Stimulated activated CD8-positive, alpha-beta memory T cell treated with anti-CD3 and anti-CD28 coated beads, Interleukin-4, amount 100 ng/mL, for 1 hour (primary cell): ENCODE measurements at places on chromosomes 4 and X.

GRCh38 chr4:133812954-133813353, 388.6 kb downstream of the PABPC4L start:
- DNase-seq, result no peak

GRCh38 chrX:119887721-119888425, 7.8 kb upstream of the AKAP14 start:
- no peak for DNase-seq

- no peak for DNase-seq
Measured at GRCh38 chr4:173243917-173244658, 75.5 kb downstream of the GALNT7 start.

GRCh38 chrX:40145001-40145922, 47.5 kb upstream of the BCOR start:
- DNase-seq, result no peak

DNA sequence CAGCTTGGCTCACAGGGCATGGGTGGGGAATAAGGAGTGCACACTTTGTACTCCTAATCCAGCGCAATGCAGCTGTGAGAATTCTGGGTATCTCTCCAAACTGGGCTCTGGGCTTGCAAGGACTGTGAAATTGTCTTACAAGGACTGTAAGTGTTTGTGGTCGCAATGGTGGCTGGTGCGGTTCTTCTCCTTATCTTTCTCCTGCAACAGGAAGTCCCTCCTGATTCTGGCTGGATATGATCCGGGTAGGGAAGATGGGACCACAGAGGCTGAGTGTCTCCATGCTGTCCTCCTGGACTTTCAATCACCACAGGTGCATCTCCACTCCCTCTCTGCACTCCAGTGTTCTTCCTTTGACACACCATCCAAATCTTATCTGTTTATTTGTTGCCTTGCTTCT, 55.7 kb upstream of the GYPE start:
- DNase-seq, result no peak

GRCh38 chr4:149370002-149370401, 445.6 kb downstream of the IQCM start:
- no peak for DNase-seq

GRCh38 chrX:111823128-111823527, 52.9 kb upstream of the TRPC5OS start:
- no peak for DNase-seq

- no peak for DNase-seq
Measured at GRCh38 chrX:24526616-24527015, 61.5 kb downstream of the PDK3 start.

- DNase-seq, result no peak
Measured at GRCh38 chrX:111779582-111779981, 96.4 kb upstream of the TRPC5OS start.

DNA sequence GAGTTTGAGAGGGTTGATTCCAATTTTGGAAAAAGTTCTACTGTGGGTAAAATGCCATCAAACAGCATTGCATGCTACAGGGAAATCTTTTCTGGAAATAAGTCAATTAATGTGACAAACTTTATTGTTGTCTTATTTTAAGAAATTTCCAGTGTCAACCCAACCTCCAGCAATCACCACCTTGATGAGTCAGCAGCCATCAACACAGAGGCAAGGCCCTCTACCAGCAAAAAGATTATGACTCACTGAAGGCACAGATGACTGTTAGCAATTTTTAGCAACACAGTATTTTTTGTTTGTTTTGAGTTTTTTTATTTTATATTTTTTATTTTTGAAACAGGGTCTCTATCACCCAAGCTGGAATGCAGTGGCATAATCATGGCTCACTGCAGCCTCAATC, 165.4 kb upstream of the C1QTNF7 start:
- DNase-seq, result no peak

GRCh38 chr4:8079916-8080753, 78.5 kb downstream of the ABLIM2 start:
- DNase-seq, result no peak

GRCh38 chrX:40148385-40149285, 50.9 kb upstream of the BCOR start:
- DNase-seq, result no peak

GRCh38 chr4:185203486-185204237, at the start of gene CFAP97:
Gene CFAP97 (minus strand): TSS chr4:185204000. CDS start chr4:185191196, 12,804 bp downstream.
- peak; percentile 65 for DNase-seq

DNA sequence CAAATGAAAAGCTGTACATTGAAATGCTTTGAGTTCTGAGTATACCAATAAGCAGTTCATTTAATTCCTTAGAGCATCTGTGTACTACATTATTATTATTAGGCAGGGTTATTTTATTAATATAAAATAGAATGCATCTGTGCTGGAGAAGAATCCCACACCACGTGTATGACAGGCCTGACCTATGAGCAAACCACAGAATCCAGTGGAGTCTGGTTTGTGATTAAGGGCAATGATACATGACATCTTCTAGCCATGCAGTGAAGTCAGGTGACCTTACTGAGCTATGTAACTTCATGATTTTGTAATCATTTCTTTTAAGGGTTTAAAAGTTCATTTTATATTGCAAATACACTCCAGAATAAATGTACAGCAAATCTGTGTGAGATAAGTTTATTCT, 1165.0 kb upstream of the TENM3 start:
- DNase-seq, result no peak

GRCh38 chrX:47191806-47192401, 1.7 kb upstream of the UBA1 start:
- no peak for DNase-seq

- DNase-seq, result no peak
Measured at GRCh38 chrX:154979629-154980028, 42.9 kb downstream of the F8 start.

- peak; percentile 31 for DNase-seq
Measured at GRCh38 chrX:48540028-48540375, 488 bp downstream of the TBC1D25 start.

GRCh38 chr4:67910585-67910905, 26.7 kb upstream of the TMPRSS11D start:
- no peak for DNase-seq

- no peak for DNase-seq
Measured at GRCh38 chr4:78454016-78454415, 97.6 kb upstream of the ANXA3 start.

DNA sequence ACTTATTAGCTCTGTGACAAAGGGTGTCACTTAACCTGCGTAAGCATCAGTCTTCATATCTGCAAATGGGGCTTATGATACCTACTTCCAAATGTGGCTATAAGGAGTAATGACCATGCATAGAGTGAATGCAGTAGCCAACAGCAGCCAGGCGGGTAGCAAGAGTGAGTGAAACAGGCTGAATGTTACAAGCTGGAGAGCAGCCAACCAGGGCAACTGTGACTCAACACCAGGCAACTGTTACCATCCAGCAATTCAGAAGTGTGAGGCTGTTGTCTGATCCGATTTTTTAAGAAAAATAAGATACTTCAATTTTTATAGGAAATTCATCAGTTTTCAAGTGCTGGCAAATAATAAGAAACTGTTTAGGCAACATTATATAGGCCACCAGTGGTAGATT, 270.2 kb upstream of the TAPT1 start:
- DNase-seq, result no peak

- no peak for DNase-seq
Measured at GRCh38 chr4:93764639-93765246, 63.8 kb upstream of the ATOH1 start.

GRCh38 chr4:74897386-74897785, 35.5 kb upstream of the PARM1 start:
- no peak for DNase-seq

- DNase-seq, result no peak
Measured at GRCh38 chr4:148514041-148514440, 71.8 kb upstream of the NR3C2 start.

- no peak for DNase-seq
Measured at GRCh38 chrX:128781506-128781905, 729.3 kb upstream of the ACTRT1 start.

GRCh38 chrX:46978341-46979291, 66.4 kb downstream of the JADE3 start:
- DNase-seq, result peak; percentile 28

DNA sequence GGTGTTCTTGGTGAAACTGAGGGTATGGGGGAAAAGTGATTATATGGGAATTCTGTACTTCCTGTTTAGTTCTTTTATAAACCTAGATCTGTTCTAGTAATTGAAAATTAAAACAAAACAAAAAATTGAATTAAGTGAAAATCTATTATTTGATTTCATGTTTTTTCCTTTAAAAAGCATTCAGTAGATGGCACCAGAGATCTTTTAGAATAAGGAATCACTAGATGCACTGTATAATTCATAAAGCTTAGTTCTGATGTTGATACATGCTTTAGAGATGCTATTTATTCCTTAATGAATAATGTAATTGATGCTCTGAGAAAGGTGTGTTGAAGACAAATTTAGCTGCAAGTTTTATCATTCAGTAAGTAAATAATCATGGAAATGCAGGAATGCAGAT, 87.3 kb downstream of the LCORL start:
- DNase-seq, result no peak

GRCh38 chr4:158578476-158578875, 56.8 kb downstream of the RXFP1 start:
- DNase-seq, result no peak

DNA sequence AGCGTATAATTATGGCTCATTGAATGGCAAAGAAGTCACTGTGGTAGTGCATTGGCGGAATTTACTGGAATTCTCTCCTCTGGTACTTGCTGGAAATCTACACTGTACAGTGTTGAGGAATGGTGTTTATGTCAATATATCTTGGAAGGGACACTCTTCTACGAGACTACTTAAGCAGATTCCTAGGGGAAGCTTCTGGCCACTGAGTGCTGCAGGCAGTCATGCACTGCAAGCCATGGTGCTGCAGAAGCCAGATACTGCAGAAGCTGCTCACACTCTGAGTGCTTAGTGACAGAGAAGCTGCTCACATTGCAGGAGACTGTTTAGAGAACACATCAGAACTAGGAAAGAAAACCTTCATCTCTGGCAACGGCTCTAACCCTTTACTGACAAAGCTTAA, 725.0 kb downstream of the CCSER1 start:
- DNase-seq, result no peak

- DNase-seq, result no peak
Measured at GRCh38 chrX:121000589-121000988, 15.0 kb upstream of the CT47A1 start.

- no peak for DNase-seq
Measured at GRCh38 chr4:119750771-119751170, 122.2 kb upstream of the PDE5A start.

DNA sequence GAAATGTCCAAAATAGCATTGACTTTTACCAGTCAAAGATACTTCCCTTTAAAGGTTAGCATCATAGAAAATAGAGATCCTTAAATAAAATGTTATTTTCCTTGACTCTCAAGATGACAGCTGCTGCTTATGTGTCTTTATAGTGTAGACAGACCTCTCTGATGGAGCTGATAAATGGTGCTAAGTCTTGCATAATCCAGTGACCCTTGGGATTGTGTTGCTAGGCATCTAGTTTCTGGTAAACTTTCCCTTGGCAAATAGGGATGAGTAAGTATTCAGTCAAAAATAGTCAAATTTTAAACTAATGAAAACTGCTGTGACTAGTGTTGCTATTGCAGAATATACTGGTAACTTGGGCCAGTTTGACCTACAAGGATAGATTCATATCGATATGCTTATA, 53.6 kb downstream of the MBNL3 start:
- DNase-seq, result no peak

- DNase-seq, result no peak
Measured at GRCh38 chr4:184238072-184238745, 20.5 kb upstream of the ENPP6 start.

DNA sequence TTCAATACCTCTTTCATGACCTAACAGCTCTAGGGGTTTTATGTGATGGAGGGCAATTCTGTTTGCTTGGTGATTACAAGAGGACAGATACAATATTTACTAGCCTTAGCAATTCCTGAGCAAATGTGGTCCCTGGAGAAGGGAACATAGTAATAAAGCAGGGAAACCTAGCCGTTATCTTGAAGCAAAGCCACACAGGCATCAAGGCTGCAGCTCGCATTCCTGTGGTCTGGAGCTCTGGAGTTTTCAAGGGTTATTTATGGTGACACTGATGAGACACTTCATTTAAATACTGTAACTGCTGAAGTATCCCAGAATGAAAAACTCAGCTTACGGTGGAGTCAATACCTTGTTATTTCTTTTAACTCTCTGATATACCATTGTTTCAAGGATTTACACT, 66.8 kb downstream of the AFF2 start:
- DNase-seq, result no peak

GRCh38 chr4:12770351-12770750, 713.8 kb downstream of the RAB28 start:
- no peak for DNase-seq

- no peak for DNase-seq
Measured at GRCh38 chr4:25370242-25370641, 6.8 kb upstream of the ANAPC4 start.

- no peak for DNase-seq
Measured at GRCh38 chr4:7853271-7853670, 86.4 kb downstream of the AFAP1 start.

GRCh38 chr4:150546286-150546685, 35.7 kb upstream of the MAB21L2 start:
- no peak for DNase-seq

DNA sequence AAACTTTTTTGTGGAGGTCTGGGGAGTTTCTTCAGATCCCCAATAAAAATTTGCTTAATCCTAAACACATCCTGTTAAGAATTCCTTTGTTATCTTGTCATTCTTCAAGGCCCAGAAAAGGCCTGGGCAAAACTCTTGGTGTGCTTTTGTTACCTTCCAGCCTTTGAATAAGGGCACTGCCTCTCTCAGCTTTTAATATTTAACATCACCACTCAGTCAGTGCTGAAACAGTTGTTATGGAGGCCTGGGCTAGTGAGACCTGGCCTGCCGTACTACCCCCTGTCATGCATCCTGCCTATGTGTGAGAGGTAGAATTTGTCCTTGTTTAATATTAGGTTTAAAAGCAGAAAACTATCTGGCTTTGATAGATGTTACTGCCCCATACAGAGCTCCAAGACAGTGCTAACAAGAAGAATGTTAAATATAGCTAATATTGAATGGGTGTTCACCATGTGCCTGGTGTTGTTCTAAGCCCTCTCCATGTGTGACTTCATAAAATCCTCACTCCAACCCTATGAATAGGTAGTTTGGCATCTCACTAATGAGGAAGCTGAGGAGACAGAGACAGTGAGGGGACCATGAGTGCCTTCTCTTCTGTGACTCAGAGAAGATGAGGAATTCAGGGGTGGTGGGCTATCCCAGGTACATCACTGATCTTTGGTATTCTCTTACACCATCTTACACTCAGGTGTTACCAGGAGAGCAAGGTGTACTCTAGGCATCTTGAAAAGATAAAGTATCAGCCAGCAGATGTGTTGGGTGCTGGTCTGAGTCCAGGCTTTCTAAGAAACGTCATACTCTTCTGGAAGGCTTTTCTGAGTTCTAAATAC, 6.2 kb downstream of the PPP1R2C start:
- DNase-seq, result no peak

- no peak for DNase-seq
Measured at GRCh38 chr4:164438321-164438720, 315.6 kb upstream of the SMIM31 start.

DNA sequence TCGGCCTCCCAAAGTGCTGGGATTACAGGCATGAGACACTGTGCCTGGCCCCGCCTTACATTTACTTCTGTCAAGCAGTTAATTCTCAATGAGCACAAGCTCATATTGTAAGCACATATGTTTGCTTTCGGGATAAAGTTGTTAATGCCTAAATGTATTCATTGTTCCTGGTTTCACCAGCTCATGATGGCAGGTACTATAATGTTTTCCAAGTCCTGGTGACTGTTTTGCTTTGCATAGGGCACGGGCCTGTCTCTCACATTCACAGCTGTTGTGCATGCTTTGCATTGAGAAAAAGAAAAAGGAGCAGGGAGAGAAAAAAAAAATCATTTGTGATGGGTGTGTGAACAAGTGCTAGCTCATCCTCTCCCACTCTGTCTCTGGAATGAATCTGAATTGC, 661.2 kb upstream of the TENM3 start:
- DNase-seq, result no peak
